ENCODE measurements at places on chromosomes 11 and 22. TPM values are rescaled to one million over a fixed set of nuclear protein-coding genes. Genes with fewer than 3 reads are reported as not detected.

The PRR5L gene
- 33.0 TPM for total RNA-seq

The MGAT3 gene
- 80.1 TPM for total RNA-seq

The CARD16 gene
- 5.1 TPM for total RNA-seq

The OR2D2 gene
- total RNA-seq = 1.8 TPM

The RHOD gene
- total RNA-seq = 0.49 TPM

The CNIH2 gene
- 54.4 TPM for total RNA-seq

The FGF3 gene
- total RNA-seq = not detected

The RIMBP3B gene
- not detected for total RNA-seq

The APOC3 gene
- not detected for total RNA-seq

The CARD10 gene
- total RNA-seq = 2.6 TPM

The ANKK1 gene
- 0.78 TPM for total RNA-seq

The GGTLC3 gene
- not detected for total RNA-seq

The CRYBB2 gene
- total RNA-seq = 0.81 TPM

The C22orf23 gene
- 1.1 TPM for total RNA-seq

The TTC36 gene
- 2.1 TPM for total RNA-seq

The PDE3B gene
- total RNA-seq = 10.9 TPM

The SNU13 gene
- 230 TPM for total RNA-seq

GRCh38 chr11:36744375-36745168 is 146.5 kb upstream of the RAG2 start:
- peak; percentile 43 for DNase-seq

DNA sequence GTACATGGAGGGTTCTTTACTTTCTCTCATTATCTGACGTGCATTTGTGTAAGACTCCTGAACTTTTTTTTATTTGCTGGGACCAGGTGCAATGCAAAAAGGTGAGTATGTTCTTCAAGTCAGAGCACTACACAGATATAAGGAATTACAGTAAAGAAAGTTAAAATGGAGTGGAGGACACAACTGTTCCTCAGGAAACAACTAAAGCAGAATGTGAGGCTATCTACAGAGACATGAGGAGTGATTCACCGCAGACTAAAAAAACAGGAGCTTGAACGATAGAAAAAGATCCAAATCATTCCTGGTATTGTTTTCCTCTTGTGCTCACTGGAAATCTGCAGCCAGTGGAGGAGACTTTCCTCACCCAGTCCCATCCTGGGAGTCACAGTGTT is 106.2 kb downstream of the ABTB2 start:
- no peak for DNase-seq

DNA sequence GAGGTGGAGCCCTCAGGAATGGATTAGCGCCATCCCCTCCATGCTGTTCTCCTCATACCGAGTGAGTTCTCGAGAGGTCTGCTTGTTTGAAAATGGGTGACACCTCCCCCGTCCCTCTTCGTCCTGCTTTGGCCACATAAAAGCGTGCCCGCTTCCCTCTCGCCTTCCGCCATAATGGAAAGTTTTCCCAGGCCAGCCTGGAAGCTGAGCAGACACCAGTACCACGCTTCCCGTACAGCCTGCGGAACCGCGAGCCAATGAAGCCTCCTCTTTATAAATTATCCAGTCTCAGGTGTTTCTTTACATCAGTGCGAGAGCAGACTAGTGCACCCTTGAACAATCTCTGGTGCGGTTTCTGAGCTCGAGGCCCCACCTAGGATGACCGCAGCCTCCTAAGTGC is 12.8 kb downstream of the ALG12 start:
- no peak for DNase-seq

- no peak for DNase-seq
Observed at GRCh38 chr11:11215944-11216343, 137.1 kb downstream of the CSNK2A3 start.

- no peak for DNase-seq
Observed at GRCh38 chr11:92740276-92740675, 229.2 kb upstream of the MTNR1B start.

DNA sequence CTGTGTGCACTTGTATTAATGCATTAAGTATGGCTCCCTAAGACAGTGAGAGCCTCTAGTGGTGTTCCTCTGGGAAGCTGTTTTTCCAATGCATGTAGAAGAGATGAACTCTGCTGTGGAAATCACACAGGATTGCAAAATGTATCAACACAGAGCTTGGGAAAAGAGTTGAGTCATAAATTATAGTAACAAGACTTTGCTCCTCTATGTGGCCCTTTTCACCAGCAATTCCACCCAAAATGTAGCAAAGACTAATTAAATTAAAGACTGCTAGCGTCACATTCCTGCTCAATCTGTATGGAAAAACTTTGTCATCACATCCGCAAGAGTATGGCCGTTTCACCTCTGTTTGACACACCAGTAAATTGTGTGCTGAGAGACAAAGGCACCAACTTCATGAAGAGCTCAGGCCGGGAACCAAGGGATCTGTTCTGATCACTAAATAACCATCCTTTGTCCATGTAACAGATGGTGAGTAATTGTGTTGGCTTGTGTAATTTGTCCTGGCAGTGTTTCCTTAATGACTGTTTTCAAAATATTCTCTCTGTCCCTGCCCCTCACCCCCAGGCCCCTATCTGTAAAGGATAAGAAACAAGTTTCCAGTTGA is 209.2 kb upstream of the SORL1-AS1 start:
- no peak for DNase-seq

- DNase-seq = no peak
Observed at GRCh38 chr11:5284637-5285036, 14.9 kb upstream of the HBE1 start.

- no peak for DNase-seq
Observed at GRCh38 chr11:86558207-86558606, 114.2 kb downstream of the ME3 start.

- no peak for DNase-seq
Observed at GRCh38 chr22:45291931-45292290, 7.2 kb downstream of the UPK3A start.

- DNase-seq = no peak
Observed at GRCh38 chr11:117424781-117425180, 97.1 kb downstream of the CEP164 start.

DNA sequence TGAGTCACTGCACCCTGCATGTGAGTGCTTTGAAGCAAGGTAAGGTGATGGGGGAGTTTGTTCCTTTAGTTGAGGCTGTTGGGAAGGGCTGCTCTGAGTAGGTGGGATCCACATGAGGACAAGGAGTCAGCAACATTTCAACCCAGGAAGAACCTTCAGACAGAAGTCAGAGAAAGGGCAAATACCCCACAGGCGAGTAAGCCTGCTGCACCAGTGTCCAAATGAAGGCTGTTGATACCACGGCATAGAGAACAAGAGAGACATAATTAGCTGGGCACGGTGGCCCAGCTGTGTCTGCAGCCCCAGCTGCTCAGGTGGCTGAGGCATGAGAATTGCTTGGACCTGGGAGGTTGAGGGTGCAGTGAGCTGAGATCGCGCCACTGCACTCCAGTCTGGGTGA is 54.3 kb upstream of the CLMP start:
- DNase-seq = no peak

GRCh38 chr11:19872512-19873145 is 160.0 kb downstream of the NAV2 start:
- no peak for DNase-seq

GRCh38 chr11:72227316-72228228 is 3.0 kb downstream of the INPPL1 start:
- no peak for DNase-seq

DNA sequence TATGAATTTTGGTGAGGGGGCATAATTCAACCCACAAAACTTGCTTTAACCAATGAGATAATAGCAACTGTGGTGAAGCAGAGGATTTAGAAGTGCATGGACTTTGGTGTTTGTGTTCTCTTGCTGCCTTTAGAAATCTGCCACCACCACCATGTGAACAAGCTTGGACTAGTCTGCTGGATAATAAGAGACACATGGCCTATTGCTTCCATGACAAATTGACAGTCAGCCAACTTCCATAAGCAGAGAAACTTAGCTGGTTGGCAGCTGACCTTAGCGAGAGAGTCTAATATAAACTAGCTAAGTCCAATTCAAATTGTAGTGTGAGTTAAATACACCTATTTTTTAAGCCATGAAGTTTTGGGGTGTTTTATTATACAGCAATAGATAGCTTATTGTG is 482.1 kb upstream of the ANO5 start:
- DNase-seq = no peak

DNA sequence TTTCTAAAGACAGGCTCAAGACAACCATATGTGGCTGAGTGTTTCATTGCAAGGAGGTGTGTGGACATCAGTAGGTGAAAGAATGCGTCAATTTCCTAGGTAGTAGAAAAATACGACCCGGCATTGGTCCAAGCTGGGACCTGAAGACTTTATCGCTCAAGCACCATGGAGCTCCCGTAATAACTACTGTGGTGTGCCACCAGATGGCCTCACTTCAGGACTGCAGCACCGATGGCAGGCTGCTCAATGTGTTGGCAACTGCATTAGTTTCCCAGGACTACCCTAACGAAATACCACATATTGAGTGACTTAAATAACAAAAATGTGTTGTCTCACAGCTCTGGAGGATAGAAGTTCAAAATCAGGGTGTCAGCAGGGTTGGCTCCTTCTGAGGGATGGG is 72.4 kb upstream of the FAT3 start:
- DNase-seq = no peak

- DNase-seq = no peak
Observed at GRCh38 chr11:15594607-15595006, 479.9 kb downstream of the INSC start.

- no peak for DNase-seq
Observed at GRCh38 chr11:5204787-5205186, 4.3 kb upstream of the OR51V1 start.

DNA sequence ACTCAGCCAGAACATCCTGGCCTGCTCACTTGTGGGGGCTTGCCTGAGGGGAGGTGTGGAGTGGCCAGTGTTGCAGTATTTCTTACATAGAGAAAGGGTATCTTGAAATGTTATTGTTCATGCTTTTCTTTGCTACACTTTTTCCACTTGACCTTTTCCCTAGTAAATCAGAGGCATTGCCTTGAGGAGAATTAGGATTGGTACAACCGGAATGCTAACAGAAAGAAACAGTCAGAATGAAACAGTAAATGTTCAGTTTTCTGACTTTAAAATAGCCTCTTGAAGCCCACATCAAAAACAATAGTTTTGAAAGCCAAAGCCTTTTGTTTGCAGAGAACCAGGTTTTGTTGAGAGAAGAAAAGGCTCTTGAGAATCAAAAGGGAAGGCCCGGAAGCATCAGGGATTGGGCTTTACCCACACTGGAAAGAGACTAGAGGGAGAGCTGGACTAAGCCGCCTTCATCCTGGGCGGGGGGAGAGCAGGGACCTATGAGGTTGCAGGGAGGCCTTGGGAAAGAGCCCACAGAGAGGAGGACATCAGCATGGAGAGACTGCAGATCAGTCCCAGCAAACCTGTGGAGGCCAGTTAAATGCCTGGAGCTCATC is 12.4 kb downstream of the ADM start:
- DNase-seq = no peak

DNA sequence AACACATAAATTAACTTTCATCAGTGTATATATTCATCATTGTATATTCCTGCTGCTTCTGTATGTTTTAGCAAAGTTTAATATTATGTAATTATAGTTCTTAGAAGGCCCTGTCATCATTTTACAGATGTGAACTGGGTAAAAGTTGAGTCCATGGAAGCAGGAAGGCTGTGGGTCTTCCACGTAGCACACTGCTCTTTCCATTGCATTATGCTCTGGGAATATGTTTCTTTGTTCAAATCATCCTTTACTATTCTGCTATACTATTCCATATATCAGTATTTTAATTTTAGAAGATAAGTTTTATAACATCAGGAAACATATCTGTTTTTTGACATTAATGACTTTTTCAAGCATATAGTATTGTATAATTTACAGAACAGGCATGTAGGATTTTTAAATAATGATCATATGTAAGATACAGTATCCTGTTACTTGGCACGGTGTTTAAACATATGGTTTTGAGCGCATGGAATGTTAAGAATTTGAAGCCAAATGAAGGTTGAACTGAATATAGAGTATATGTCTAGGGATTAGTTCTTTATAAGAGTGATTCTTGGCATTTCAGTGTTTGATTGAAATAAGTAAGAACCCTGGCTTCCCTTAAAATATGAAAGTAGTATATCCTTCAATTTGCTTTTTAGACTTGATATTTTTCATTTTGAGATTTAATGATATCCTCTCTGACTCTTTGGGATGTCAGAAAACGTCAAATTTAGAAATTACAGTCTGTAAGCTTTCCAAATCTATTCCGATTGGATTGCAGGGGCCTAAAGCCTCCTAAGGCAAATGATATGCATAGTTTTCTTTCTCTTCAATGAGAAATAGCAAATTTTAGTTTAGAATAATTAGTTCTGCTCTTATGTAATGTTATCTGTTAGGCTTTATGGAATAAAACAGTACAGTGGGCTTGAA is 8.6 kb downstream of the CCDC81 start:
- no peak for DNase-seq

DNA sequence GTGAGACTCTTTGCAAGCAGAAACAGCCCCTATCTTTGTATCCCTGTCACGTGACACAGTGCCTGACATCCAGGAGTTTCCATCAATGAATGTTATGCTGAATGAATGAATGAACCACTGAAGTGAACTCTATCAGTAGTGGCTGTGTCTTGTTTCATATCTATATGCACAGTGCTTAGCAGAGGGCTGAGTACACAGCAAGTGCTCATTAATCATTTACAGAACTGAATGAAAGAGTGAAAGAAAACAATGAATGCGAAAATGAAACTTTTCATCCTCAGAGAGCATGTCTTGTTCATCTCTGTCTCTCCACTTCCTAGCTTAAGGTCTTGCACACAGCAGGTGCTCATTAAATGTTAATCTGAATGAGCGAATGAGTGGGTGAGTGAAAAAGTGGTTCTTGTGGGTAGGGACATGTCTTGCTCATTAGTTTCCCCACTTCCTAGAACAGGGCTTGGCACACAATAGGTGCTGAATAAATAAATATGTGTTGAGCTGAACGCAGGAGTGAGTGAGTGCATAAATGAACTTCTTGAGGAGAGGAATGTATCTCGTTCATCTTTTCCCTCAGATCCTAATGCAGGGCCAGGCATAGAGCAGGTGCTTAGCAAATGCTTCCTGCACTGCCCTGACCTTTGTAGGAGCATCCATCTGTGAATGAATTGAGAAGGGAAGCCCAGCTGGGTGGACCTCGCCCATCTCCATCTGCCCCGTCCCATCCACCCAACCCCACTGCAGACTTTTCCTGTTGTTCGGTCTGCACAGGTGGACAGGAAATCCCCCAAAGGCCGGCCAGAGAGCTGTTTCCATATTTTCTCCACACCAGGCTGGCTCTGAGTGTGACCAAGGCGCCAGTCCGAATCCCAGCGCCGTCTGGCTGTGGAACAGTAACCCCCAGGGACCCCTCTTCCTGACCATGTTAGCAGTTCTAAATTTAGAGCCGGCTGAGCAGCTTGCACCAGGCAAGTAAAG is 113.4 kb upstream of the CRYBB3 start:
- DNase-seq = no peak

GRCh38 chr22:22940961-22941605 is 53.5 kb downstream of the IGLL5 start:
- DNase-seq = peak; percentile 29

GRCh38 chr22:42307806-42308563 is 37.5 kb upstream of the TCF20 start:
- DNase-seq = no peak

GRCh38 chr22:46798041-46798365 is 35.6 kb downstream of the TBC1D22A start:
- DNase-seq = no peak

GRCh38 chr22:49215840-49216239 is 611.8 kb downstream of the BRD1 start:
- DNase-seq = no peak

GRCh38 chr11:65487467-65488272 is 11.2 kb upstream of the MALAT1 start:
- DNase-seq = peak; percentile 100

GRCh38 chr11:19193916-19194315 is 7.9 kb downstream of the CSRP3 start:
- no peak for DNase-seq

- no peak for DNase-seq
Observed at GRCh38 chr11:9796854-9797253, 133.0 kb downstream of the SWAP70 start.

All from dorsolateral prefrontal cortex (tissue), 122 donors.